Muscle of arm (tissue), 14 donors: ENCODE measurements at places on chromosomes 7 and 10. TPM values are rescaled to one million over a fixed set of nuclear protein-coding genes. Genes with fewer than 3 reads are reported as not detected.

GRCh38 chr10:124302951-124303505, 115.7 kb downstream of the OAT start:
- DNase-seq, result no peak

DNA sequence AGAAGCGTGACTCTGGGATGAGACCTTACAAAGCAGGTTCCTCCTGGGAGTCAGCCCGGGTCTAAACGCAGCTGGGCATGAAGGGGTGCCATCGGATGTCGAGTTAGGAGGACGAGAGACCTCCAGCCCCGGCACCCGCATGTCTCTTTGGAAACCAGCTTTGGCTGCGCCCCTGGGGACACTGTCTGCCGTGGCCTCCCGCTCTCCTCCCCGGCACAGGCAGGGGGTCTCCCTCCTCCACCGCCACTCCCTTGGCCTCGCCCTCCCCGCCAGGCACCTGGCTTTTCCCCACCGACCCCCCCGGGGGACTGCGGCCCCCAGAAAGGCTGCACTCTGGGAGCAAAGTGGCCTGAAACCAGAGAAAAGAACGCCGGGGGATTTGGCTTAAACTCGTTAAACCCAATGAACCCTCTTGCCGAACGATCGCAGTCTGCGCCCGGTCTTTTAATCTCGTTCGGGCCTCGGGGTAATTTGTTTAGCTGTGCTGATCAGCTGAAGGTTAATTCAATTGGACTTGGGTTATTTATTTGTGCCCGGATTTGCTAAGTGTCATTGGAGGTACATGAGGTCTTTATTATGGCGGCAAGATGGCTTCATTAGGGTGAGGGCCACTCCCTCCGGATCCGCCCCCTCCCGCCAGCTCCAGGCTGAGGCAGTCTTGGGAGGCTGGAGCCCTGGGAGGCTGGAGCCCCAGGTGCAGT, 16.4 kb upstream of the PSMG3 start:
- DNase-seq, result no peak

GRCh38 chr7:220151-220841, 27.9 kb downstream of the FAM20C start:
- no peak for DNase-seq

DNA sequence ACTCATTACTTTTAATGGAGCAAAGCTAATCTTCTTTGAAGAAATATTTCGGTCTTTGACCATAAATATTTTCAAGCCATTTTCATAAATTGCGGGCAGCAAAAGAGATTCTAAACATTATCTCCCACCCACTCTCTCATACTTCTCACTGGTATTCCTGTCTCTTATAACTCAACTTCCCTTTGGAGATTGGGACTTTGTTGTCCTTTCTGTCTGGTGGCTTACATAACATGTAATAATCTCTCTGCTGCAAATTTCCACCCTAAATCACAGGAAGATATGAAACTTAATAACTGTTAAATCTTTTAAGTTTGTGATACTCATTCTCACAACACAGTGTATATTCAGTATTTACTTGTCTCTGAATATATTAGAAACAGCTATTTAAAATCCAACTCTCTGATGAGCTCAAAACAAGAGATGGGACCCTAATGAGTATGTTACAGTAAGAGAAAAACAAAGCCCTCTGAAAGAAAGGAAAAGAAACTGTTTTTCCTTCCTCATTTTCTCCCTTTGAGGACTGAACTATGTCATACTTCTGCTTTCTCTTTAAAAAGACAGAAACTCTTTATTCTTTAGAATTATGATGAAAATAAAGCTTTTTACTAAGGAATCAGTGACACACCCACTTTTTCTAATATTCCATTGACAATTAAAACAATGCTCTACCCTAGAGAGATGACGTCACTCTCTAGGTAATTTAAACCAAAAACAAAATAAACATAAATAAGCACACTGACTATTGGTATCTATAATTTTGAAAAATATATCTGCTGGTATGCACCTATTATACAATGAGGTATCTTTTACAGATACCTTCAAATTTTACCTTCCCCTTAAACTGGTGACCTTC, 14.7 kb downstream of the CALCR start:
- no peak for DNase-seq

GRCh38 chr7:18505870-18506460, 10.4 kb downstream of the HDAC9 start:
- no peak for DNase-seq

DNA sequence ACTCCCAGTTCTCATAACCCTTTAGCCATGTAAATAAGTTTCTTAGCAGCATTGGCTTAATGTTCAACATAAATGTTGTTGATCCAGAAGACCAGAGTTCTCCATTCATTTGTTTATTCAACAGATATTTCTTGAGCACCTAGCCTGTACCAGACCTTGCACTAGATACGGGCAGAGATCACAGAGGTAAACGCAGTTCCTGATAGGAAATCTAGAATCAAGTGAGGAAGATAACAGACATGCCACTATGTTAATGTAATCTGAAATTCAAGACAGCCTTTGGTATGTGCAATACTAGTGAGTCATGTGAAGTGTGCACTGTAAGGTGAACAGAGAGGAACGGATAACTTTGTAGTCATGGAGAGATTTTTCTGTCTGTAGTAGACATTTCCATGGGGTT, 3.0 kb downstream of the BUB3 start:
- DNase-seq, result no peak

- peak; percentile 31 for DNase-seq
Measured at GRCh38 chr7:24572393-24572996, 757 bp upstream of the PALS2 start.

- no peak for DNase-seq
Measured at GRCh38 chr10:75955973-75956502, 524.6 kb downstream of the LRMDA start.

GRCh38 chr10:104683567-104683966, 42.5 kb downstream of the SORCS3 start:
- DNase-seq, result no peak

DNA sequence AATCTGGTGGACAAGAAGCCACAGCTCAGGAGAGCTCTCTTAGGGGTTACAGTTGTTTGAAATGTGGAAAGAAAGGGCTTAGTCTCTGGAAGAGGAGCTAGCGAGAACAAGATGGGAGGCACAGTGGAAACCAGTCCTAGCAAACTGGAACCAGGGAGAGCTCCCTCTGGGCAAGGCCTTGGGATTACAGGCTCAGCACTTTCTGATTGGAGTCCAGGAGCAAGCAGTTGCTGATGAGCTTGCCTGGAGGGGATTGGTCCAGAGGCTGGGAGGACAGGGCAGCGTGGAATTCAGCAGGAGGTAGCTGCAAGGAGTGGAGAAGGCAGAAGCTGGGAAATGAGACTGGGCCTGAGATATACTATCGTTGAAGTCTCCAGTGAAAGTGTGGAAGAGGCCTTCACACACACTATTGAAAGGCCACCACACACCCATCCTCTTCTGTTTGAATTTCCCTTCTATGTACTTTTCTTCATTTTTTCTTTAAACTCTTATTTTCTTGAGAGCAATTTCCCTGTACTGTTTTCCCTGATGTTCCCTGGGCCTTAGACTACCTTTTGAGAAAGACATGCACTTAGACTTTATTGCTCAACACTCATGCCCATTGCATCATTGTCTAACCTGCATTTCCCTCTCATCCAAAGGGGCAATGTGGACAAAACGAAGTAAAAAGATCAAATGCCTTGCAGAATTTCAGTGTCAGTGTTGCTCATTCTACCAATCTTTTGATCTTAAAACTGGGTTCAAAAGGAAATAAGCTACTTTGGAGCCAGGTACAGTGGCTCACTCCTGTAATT, 57.8 kb upstream of the LANCL2 start:
- DNase-seq, result no peak

The PRLHR gene
- polyA plus RNA-seq, result not detected

The NPC1L1 gene
- 0.10 TPM for polyA plus RNA-seq

The COBL gene
- 412 TPM for polyA plus RNA-seq

The EPDR1 gene
- polyA plus RNA-seq, result 33.9 TPM
